ENCODE measurements at places on chromosomes 12 and 14.

GRCh38 chr12:80041692-80042091, 57.6 kb upstream of the OTOGL start:
- DNase-seq, result no peak

DNA sequence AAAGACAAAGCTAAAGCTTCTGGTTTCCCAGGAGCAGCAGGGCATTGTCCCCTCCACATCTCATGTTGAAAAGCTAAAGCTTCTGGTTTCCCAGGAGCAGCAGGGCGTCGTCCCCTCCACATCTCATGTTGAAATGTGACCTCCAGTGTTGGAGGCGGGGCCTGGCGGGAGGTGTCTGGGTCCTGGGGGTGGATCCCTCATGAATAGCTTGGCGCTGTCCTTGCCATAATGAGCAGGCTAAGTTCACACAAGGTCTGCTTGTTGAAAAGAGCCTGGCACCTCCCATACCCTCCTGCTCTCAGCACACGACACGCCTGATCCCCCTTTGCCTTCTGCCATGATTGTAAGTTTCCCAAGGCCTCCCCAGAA, 123.7 kb downstream of the PIWIL1 start:
- no peak for DNase-seq

- DNase-seq, result no peak
Observed at GRCh38 chr12:25552681-25553080, 402 bp downstream of the LMNTD1 start.

DNA sequence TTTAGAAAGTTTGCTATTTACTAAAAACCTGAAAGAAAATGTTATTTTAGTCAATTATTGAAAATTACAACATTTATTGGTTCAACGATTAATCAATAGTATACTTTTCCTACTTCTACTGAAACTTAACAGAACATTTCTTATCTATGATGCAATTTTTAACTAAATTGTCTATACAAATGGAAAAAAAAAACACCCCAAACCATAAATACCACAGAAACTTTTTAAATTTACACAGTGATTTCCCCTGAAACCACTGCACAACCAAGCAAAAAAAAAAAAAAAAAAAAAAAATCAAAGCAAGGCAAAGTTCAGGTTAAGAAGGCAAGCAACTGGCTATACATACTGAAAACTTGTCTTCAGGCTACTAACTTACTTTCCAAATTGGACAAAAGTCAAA, 71.9 kb upstream of the POC1B start:
- no peak for DNase-seq

- DNase-seq, result peak; percentile 23
Observed at GRCh38 chr12:132393991-132394949, 64.9 kb upstream of the GALNT9 start.

GRCh38 chr12:26744697-26745440, 88.1 kb downstream of the ITPR2 start:
- no peak for DNase-seq

- peak; percentile 3 for DNase-seq
Observed at GRCh38 chr12:7369274-7369729, 65.4 kb downstream of the ACSM4 start.

GRCh38 chr14:36227802-36228201, 51.3 kb upstream of the PTCSC3 start:
- DNase-seq, result no peak

DNA sequence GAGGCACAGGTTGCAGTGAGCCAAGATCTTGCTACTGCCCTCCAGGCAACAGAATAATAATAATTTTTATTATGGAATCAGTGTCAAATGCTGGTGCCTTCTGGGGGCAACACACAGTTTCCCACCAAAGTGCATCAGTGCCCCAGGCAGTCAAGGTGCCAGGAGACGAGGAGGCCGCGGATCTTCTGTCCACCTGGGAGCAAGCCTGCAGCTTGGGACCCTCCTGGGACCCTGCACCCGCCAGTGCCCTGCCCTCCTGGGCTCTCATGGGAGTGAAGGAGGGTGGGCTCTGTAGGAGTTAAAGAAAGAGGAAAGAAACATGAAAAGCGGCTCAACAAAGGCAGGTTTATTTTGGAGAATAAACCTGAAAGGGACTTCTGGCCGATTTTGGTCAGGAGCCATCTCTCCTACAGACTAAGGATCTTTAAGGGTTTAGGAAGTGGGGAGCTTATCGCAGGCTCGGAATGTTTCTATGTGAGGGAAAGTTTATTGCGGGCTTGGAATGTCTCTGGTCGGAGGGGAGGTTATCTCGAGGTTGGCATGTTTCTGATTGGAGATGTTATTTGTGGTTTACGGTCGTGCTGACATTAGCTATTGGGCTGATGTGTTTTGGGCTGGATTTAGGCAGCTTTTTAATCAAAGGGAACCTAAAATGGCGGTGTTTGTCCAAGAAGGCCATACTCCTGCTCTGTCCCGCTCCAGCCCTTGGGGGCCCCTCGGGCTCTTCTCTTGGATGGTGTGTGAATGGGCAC, 1.1 kb upstream of the ASPG start:
- no peak for DNase-seq

DNA sequence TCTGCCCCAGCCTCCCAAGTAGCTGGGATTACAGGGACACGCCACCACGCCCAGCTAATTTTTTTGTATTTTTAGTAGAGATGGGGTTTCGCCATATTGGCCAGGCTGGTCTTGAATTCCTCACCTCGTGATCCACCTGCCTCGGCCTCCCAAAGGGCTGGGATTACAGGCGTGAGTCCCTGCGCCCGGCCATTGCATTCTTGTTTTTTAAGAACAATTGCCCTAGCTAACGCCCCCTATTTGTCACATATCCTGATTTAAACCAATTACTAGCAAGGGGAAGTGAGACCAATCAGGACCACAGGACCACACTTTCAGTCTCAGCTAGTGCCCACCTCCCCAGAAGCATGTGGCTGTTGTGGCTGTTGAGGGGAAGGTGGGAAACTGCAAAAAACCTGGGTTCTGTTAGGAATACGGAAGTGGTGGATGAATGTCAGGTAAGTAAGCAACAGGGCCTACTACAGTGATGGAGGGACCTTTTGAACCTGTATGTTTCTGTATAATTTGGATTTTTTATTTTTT, 37.8 kb upstream of the NFYB start:
- DNase-seq, result peak; percentile 2

GRCh38 chr14:84006643-84007155, 1523.2 kb upstream of the FLRT2 start:
- DNase-seq, result no peak

DNA sequence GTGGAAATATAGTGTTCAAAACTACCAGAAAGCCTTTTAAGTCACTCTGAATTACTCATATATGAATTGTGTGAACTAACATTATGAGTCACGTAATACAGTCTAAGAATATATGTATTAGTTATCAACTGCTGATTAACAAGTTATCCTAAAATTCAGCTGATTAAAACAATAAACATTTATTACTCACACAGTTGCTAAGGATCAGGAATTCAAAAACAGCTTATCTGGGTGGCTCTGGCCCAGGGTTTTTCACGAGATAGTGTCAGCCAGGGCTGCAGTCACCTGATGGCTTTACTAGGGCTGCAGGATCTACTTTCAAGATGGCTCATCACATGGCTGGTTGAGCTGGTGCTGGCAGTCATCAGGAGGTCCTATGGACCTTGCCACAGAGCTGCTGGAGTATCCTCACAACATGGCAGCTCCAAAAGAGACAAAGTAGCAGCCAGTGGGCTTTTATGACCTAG, 36.5 kb downstream of the CORO1C start:
- peak; percentile 1 for DNase-seq

DNA sequence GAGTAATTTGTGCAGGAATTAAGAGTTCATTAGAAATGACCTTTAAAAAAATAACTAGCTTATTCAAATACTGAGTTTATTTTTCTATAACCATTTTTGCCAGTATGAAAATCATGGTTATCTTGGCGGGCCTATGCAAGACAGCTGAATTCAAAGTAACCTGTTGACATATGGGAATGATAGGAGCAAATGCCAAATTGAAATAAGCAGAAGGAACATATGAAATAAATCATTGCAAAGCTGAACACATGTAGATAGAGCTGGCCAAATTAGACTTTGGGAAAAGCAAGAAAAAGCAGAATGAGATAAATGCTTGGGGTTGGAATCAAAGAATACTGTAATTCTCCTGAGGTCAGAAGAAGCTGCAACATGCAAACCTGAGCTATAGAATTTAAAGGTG, 372.5 kb downstream of the ADAMTS20 start:
- DNase-seq, result no peak

DNA sequence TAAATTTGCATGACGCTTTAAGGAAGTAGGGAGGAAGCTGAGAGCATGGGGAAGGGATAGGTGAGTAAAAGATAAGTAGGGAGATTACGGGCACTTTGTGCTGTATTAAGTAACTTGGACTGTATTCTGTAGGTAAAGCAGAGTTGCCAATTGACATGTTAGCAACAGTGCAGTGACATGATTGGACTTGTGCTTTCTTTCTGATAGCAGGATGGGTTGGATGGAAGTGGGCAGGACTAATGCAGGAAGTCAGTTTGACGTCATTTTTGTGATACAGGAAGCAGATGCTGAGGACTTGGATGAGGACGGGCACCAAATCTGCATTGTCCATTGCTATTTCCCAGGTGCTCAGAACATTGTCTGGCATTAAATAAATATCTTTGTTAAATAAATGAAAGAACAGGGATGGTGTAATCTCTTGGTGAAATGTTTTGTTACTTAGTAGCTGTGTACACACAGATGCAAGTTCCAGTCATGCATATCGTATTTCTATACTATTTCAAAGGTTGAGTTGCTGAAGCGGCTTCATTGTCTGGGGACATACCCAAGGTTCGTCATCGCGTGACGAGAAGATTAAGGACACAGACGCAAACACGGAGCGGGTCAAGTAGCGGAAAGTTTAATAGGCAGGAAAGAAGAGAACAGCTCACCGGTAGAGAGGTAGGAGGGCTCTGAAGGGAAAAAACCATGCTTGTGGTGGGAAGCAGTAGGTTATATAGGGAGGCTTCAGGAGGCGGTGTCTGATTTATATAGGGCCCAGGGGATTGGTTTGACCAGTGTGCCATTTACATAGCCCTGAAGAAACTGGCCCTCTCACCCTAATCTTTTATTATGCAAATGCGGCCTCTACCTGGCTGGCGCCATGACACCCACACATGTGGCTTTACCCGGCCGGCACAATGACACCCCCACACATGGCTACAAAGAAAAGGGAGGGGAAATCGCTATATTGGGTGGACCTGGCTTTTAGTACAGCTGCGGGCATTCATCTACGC, 30.7 kb downstream of the GUCY2C start:
- no peak for DNase-seq

DNA sequence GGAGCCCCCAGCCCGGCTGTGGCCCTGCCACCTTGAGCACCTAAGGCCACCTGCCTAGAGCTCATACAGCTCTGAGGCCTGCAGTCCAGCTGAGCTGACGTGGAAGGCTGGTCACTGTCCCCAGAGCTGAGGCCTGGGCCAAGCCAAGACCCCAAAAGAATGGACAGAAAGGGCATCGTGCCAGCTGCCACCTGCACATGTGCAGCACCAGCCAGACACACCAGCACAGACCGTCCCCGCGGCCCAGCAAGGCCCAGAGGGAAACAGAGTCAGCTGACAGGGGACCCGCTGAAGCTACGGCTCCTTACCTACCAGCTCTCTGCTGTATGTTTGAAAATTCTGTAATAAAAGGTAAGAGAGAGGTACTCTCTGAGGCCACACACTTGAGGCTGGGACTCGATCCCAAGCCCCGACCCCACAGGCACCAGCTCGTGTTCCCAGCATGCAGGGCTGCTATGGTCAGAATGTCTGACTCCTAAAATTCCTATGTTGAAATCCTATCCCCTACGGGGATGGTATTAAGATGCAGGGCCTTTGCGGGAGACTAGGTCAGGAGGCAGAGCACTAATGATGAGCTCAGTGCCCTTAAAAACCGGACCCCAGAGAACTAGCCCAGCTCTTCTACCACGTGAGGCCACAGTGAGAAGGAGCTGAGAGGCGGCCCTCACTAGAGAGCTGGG, 25.4 kb downstream of the BRF1 start:
- no peak for DNase-seq

DNA sequence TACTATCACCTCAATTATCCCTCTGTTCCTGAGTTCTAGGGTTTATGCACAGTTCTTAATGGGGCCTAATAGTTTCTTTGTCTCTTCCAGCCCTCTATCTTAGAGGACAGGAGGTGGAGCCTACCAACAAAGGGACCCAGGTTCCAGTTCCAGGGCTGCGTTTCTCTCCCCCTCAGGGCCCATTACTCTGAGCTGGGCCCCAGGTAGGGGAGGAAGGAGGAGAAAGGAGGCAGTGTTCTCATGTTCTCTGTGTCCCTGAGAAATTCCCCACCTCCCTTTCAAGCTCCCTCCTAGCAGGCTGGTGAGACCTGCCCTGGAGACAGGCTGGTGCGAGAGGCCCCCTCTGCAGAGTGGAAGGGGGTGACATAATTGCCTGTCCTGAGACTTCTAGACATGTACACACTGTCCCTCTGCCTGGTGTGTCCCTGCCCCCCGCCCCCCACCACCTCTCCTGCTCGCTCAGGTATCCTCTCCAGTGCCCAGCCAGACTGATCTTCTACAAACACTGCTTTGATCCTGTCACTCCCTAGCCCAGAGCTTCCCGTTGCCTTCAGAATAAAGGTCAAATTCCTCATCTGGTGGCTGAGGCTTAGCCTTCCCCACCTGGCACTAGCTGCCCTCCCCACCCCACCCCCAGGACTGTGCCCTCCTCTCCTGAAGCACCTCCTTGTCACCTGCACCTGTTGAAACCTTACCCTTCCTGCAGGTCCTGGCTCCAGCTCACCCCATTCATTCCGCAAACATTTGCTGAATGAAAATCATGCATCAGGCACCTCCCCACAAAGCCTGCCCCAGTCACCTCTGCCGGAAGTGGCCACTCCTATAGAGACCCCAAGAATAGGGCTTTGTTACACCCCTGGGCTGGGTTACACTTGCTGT, 21.1 kb upstream of the KRT8 start:
- no peak for DNase-seq

DNA sequence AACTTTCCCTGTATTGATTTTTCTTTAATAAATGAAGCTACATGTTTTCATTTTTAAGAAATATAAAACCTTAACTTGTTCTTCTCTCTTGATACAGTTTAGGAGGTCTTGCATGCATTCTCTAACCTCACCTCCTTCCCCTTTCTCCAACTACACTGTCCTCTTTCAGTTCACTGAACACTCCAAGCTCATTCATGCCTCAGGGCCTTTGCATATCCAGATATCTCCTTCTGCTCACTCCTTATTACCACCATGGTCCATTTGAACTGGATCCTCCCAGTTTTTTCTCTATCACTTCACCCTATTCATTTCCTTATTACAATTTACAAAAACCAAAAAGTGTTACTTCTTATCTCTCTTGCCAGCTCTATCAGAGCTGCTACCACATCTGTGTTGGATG, 242.9 kb upstream of the PLEKHG7 start:
- no peak for DNase-seq

DNA sequence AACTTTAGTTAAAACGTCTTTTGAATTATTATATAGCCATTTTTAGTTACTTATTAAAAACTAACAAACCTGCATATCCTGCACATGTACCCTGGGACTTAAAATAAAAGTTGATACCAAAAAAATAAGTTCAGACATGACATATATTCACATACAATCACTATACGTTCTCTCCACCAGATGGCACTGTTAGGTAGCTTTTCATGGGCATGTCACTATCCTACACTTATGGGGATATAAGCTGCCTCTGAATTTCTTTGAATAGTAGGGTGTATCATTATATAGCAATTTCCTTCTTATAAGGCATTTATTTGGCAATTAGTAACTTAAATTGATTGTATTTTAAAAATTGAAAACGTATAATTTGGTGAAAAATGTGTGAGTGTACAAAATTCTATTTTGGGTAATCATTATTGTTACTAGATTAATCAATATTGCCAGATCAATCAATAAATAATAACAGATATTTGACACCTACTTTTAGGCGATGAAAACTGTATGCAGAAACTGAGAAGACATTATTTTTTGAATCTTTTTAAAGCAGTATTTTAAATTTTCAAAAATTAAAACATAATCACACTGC, 31.8 kb upstream of the OR10A7 start:
- peak; percentile 88 for DNase-seq

GRCh38 chr14:87049950-87050349, 943.0 kb downstream of the GALC start:
- no peak for DNase-seq

Measured in inflammatory macrophage (primary cell).